ENCODE measurements at places on chromosomes 3 and 15. TPM values are rescaled to one million over a fixed set of nuclear protein-coding genes. Genes with fewer than 3 reads are reported as not detected.

DNA sequence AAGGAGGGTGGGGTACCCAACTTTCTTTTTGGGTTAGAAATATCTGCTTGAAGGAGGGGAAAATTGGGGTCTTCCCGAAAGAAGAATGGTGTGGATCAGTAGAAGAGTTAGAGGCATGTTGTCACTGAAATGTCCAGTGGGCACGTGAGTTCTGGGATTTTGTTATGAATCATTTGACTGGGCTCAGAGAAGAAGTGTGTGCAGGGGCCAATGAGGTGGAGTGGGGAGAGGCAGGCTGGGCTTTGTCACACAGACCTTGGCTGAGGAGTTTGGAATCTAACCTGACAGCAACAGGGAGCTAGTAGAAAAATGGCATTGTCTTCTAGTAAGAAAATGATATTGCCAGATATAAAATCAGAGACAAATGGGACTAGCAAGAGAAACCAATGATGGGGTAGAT is 436.8 kb downstream of the MFSD1 start:
- no peak for DNase-seq

GRCh38 chr3:27606537-27606936 is 115.6 kb downstream of the EOMES start:
- DNase-seq = no peak

DNA sequence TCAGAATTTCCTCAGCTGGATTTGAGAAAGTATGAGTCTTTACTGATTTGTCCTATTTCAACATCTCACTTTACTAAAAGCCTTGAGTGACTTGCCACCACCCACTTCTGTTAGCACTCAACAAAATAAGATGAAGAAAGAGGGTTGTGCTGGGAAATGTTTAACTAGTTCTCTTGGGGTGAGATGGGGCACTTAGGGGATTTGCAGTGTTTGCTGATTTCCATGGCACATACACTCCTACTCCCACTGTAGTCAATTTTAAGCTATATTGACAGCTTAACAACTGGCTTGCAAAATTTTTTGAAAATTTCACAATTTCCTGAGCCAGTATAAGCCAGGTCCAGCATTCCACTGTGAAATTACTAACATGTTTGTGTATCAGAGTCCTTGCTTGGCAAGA is 463.1 kb upstream of the ARHGEF26 start:
- DNase-seq = no peak

GRCh38 chr3:141076036-141076773 is 25.1 kb downstream of the SPSB4 start:
- DNase-seq = no peak

DNA sequence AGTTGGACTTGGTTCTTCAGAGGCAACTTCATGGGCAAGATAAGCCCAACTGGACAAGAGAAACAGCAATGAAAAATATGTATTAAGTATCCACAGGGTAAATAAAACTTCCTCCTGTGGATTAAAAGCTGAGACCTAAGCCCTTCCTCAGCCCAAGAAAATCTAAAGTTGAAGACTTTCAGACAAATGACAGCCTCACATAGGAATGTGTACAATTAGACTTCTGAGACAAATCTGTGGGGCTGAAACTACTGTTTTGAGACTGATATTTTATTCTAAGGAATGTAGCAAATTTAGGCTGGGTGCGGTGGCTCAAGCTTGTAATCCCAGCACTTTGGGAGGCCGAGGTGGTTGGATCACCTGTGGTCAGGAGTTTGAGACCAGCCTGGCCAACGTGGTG is 74.2 kb upstream of the IL12A start:
- DNase-seq = no peak

GRCh38 chr3:124873226-124873625 is 13.9 kb downstream of the ITGB5 start:
- DNase-seq = no peak

- no peak for DNase-seq
These were observed 119.8 kb upstream of the TLE3 start for GRCh38 chr15:70217226-70218160.

DNA sequence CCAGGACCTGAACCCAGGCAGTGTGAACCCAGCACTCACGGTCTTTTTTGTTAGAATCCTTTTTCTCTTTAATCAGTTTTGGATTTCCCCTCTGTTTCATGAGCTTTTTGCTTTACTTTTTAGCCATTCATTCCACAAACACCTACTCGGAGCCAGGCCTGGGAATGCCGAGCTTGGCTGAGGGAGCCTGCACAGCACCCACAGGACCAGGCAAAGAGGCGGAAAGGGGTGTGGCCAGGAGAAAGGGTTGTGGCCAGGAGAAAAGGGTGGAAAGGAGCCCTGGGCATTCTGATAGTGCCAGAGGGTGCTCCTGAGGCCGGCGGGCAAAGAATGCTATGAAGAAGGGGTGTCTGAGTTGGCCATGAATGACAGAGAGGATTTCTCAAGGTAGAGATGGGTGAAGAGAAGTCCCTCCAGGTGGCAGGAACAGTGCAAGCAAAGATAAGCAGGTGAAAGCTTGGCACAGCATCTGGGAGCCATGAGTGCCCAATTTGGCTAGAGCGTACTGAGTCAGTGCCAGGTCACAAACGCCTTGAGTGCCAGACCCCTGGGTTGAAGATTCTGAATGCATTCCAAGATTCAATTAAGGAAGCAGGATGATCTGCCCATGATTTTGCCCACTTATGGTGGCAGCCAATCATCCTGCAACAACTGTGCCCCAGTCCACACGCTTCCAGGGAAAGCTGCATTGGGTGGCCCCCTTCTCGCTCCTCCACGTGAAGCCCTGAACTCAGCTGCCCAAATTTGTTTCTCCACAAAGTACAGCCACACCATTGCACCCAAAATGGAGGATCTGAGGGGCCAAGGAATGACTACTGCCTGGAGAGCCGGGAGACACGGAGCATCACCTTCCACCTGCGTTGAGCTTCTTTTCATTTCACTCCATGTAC is 157.2 kb downstream of the XXYLT1 start:
- no peak for DNase-seq

DNA sequence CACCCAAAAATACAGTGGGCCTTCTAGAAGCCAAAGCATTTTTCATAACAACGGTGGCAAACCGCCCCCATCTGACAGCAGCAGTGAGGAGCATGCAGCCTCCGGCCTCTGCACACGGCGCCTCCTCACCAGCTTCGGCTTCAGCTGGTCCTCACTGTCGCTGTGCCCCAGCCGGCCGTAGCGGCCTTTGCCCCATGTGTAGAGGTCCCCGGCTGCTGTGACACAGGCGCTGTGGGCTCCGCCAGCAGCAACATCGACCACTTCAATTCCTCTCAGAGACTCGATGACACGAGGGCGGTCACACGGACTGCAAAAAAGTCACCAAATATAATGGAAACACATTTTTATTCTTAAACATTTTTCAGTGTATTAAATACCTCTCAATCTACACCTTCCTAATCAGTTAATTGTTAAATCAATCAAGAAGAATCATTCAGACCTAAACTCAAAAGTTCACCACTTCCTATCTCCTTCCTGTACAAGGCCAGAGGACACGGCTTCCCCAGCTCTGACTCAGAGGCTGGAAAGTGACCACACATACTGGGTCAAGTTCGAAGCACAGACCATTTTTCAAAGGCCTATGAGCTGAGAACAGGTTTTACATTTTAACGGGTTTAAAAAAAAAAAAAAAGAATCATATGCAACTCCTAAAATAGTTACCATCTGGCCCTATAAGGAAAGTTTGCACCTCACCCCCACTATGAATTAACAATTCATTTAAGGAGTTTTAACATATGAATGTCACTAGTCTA is 33.6 kb upstream of the OCA2 start:
- DNase-seq = no peak

INSYN1 gene
- total RNA-seq = 0.32 TPM

DPPA4 gene
- total RNA-seq = not detected

DNA sequence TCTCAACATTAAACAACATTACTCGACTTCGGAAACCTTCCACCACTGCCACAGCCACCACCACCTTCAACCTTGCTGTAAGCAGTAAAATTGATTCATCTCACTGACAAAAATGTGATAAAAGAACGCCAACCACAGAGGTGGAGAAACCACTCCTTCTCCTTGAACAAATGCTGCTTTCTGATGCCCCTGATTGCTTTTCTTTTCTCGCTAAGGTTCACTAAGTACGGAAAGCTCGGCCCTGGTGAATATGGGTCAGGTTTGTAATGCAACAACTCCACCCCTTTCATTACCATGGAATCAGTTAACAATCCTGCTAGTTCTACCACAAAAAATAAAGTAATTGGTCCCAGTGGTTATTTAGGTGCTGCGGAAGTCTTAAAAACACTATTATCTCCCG is 44.9 kb downstream of the MEIS2 start:
- DNase-seq = no peak

BFSP2 gene
- 0.64 TPM for total RNA-seq

- no peak for DNase-seq
These were observed 37.7 kb upstream of the HES1 start for GRCh38 chr3:194098081-194098842.

DNA sequence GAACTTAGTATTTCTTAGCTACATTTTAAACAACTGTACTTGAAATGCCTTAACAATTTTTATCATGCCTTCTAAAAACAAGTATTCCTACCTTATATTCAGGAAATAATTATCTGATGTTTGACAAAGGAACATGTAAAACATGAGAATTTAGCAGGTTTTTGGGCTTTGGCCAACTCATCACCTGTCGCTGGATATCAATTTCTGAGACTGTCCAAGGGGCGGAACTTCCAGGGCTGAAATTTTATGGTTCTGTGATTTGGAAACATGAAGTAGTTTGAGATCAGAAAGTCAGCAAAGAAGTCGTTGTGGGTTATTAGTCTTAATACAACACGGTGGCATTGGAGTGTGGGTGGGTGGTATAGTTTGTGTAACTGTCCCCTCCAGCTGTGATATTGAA is 282.2 kb upstream of the LRRN1 start:
- no peak for DNase-seq

- peak; percentile 32 for DNase-seq
These were observed 441 bp upstream of the UCN2 start for GRCh38 chr3:48564022-48564421.

CPN2 gene
- total RNA-seq = not detected

- DNase-seq = no peak
These were observed 48.7 kb downstream of the FGF7 start for GRCh38 chr15:49471733-49472132.

GRCh38 chr15:98442901-98443300 is 205.4 kb upstream of the IGF1R start:
- no peak for DNase-seq

DNA sequence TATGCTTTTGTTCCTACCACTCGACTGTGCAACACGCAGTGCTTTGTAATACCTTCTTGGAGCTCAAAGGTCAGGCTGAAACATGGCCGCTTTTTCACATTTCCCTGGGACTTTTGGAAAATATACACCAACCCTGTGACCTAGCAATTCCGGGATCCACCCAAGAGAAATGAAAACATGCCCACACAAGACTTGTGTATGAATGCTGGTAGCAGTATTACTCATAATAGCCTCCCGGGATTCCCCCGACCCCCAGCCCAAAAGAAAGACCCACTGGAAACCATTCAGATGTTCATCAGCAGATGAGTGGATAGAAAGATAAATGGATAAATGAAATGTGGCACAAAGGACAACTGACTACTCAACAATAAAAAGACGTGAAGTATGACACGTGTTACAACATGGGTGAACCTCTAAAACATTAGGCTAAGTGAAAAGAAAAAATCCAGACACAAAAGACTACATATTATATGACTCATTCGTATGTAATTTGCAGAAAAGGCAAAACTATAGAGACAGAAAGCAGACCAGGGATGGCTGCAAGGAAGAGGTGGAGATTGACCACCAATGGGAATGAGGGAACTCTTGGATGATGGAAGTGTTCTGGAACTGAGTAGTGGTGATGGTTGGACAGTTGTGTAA is 104.1 kb downstream of the PGPEP1L start:
- DNase-seq = no peak

GRCh38 chr3:73141525-73141924 is 80.1 kb downstream of the EBLN2 start:
- no peak for DNase-seq

DNA sequence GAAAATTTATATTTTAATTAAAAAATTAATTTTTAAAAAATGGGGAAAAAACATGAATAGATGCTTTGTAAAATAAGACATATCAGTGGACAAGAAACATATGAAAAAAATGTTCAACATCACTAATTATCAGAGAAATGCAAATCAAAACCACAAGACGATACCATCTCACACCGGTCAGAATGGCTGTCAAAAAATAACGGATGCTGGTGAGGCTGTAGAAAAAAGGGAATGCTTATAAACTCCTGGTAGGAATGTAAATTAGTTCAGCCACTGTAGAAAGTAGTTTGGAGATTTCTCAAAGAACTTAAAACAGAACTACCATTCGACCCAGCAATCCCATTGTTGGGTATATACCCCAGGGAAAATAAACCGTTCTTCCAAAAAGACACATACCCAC is 93.8 kb downstream of the XRN1 start:
- no peak for DNase-seq

- DNase-seq = no peak
These were observed 979 bp downstream of the CCDC71 start for GRCh38 chr3:49164983-49165720.

GRCh38 chr15:62494197-62494596 is 329.1 kb upstream of the C2CD4B start:
- no peak for DNase-seq

MGLL gene
- 123 TPM for total RNA-seq

DNA sequence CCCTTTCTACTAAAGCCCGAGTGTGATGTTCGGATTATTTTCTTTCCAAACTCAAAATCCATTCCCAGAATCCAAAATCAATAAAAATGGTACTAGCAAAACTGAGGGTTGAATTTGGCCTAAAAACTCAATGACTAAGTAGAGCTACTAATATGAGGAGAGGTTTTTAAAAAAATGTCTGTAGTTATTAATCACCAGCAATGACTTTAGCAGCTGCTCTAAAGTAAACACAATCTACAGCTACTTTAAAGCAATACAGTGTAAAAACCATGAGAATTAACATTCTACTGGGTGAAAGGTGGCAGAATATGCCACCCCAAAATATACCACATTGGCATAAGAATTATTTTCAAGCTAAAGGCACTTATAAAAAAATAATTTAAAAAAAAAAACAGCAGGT is 23.5 kb downstream of the FHIT start:
- DNase-seq = no peak

GRCh38 chr15:65620833-65621232 is 905 bp upstream of the SLC24A1 start:
- DNase-seq = no peak

CCR3 gene
- total RNA-seq = not detected

GDPGP1 gene
- 18.6 TPM for total RNA-seq

WDR53 gene
- total RNA-seq = 8.0 TPM

GRCh38 chr3:52771334-52771681 is 568 bp upstream of the NEK4 start:
- DNase-seq = no peak

DNA sequence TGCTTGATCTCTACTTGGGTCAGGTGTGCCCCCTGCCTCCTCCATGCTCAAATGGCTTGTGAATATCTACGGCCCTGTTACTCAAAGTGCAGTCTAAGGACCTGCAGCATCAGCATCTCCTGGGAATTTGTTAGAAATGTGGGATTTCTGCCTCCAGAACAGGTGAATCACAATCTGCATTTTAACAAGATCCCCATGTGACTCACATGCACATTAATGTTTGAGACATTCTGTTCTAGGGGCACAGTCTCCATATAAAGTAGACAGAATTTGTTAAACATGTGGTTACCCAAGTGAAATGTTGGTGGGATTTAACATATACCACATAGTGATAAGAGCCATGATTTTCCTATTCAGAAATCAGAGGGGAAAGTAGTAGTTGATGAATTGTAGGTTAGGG is 256.2 kb downstream of the NR1D2 start:
- no peak for DNase-seq

GRCh38 chr3:9146367-9147071 is 102.9 kb downstream of the SRGAP3 start:
- DNase-seq = no peak

GRCh38 chr3:52406791-52407510 is 38.0 kb downstream of the SEMA3G start:
- DNase-seq = no peak

All from colonic mucosa (tissue), 4 donors.